ENCODE measurements at places on chromosomes 13 and 19.

DNA sequence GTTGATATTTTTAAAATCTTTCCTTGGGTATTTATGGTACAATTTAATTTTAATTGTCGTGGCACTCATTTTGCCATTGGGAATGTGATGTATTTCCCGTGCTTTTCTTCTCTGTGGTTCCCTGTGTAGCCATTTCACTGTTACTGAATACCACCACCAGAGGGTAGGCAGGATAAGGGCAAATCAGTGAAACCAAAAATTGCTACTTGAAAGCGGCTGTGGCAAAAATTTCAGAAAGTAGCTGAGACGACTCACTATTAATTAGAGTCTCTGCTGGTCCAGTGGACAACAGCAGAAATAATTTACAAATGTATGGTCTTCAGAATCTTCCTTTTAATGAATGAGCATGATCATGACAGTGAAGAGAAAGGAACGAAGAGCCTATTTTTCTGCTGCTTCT lies 34.4 kb upstream of the MIR17HG start:
- DNase-seq: no peak

- no peak for DNase-seq
Measured at GRCh38 chr19:14433554-14434501, 722 bp downstream of the PKN1 start.

DNA sequence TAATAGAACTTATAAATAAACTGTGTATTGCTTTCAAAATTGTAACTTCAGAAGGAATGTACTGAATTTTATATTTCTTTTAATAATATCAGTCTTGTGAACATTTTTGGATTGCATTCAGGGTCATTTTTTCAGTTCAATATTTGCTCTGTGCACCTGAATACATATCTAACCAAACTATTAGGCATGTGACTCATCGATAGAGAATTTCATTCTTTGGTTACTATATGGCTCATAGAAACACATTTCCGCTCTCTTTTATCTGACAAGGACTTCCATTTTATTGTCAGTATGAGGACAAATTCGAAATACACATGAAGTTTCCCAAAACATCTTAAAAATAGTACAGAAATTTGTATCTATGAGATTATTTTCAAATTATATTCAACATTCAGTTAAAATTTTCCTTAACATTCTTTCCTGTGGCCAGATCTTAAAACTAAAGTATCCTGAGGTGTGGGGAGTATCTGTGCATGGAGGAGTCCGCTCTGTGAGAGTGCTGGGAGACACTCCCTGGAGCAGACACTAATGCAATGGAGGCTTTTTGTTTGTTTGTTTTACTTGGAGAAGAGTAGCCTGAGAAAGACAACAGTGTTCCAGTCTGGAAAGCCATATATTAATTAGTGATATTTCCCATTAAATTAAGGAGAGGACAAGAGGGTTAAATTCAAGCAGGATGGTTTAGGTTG lies 483.6 kb downstream of the PCDH20 start:
- no peak for DNase-seq

DNA sequence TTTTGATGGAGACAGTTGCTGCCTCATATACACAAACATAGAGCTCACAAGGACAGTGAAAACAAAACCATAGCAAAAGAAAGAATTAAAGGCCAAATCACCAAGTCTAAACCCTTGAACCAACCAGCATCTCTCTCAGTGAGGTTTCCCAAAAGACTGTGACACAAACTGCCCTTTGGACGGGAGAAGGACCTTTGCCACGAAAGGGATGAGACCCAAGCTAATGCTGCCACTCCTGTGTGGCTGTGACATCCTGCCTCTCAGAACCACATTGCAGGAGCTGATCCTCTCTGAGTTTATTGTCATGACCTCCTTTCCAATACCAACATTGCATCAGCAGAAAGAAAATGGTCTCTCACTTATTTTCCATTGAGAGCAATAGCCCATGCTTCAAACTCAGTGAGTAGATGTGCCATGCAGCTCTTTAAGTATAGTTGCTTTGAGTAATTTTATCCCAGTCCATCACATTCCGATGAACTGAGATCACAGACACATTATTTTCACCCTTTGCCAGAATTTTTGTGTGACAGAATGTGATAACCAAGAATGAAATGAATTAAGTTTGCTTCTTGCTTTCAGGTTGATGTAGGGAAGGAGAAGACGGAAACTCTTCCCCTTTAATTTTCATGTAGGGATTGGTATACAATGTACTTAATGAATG lies 133.5 kb upstream of the IRS2 start:
- DNase-seq: no peak

DNA sequence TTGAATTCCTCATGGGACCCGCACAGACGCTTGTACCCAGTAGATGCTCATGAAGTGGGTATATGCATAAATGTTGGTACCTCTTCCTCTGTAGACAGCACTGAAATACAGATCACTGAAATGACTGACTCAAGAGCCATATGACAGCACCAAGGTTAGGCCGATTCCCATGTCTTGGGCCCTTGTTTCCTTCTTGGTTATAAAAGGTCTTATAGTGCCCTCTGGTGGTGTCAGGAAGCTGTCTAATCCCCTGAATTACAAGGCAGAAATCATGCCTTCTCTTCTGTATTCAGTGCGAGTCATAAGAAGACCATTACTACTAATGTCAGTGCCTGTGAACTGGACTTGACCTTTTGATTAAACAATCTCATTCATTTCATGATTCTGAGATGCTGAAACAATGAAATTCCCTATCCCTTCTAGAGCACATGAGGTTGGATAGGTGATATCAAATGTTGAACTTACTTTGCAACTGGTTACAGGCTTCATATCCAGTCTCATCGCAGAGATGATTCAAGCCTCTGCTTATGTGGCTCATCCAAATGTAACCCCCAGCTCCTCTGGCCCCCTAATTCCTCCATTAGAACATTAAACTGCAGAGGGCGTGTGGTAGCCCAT lies 59.7 kb downstream of the SPATA13 start:
- peak; percentile 37 for DNase-seq

GRCh38 chr13:73849292-73849691 lies 284.9 kb downstream of the KLF12 start:
- no peak for DNase-seq

DNA sequence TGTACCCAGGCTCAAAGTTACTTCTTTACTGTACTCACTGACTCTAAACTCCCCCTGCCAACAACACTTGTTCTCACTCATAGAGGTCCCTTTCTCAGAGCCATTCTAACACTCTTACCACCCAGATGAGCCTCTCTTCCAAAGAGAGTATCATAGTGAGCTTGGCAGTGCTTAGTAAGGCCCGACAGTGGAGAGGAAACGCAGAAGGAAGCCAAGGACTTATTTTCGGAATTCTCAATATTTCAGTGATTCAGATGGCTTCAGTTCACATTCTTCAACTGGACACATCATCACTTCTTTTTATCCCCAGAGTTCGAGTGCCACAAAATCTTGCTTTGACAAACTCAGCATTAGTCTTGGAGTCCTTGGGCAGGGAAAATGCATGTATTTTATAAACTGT lies 285.9 kb downstream of the DNAJC15 start:
- DNase-seq: no peak

Measured in fibroblast of skin of left biceps (primary cell).